Fibroblast of skin of left biceps (primary cell): ENCODE measurements at places on chromosomes 16 and 17.

- DNase-seq: no peak
Observed at GRCh38 chr17:48173191-48173984, 65.8 kb downstream of the SNX11 start.

DNA sequence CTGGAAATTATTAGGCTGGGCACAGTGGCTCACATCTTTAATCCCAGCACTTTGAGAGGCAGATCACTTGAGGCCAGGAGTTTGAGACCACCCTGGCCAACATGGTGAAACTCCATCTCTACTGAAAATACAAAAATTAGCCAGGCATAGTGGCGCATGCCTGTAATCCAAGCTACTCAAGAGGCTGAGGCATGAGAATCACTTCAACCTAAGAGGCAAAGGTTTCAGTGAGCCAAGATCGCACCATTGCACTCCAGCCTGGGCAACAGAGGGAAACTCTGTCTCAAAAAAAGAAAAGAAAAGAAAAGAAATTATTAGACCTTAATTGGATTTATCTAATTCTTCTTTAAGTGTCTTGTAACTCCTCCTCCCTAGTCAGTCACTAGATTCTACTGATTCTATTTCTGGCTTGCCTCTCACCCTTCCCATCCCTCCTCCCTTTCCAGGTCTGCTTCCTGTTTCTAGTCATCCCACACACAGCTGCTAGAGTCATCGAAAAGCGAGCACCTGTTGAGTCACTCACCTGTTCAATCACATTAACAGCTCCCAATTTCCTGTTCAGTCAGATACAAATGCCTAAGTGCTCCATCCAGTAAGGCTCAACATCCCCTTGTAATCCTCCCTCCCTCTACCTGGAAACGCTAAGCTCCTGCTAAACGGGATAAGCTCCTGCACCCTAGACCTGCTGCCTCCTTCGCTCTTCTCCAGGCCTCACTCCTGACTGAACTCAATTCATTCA lies 34.6 kb downstream of the ERN1 start:
- no peak for DNase-seq

DNA sequence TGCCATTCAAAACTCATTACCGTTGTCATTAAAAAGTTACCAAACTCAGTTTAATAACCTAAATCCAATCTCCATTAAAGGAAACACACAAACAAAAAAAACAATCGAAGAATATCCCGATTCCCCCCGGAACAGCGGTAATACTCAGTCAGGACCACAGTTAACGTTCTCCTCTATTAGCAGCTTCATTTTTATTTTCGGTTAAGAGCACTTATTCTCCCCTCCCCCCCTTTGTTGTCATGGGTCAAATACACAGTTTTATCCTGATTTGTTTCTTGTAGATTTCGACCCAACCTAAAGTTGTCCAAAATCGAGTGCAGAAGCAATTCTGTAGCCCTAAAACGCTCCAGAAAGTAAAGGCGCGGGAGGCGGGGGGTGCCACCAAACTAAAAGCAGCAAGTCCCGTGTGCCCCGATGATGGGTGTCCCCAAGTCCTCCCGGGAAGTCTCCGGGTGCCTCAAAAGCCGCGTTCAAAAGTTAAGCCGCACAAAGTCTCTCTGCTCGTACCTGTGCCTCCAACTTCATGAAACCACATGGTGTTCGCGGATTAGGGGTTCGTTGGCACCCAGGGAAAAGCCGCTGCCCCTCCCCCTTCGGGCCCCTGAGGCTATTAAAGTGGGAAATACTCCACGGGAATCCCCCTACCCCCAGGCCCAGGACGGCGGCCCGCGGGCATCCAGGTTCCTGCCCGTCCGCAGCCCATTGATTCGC lies 996 bp downstream of the SUMO2 start:
- DNase-seq: no peak

DNA sequence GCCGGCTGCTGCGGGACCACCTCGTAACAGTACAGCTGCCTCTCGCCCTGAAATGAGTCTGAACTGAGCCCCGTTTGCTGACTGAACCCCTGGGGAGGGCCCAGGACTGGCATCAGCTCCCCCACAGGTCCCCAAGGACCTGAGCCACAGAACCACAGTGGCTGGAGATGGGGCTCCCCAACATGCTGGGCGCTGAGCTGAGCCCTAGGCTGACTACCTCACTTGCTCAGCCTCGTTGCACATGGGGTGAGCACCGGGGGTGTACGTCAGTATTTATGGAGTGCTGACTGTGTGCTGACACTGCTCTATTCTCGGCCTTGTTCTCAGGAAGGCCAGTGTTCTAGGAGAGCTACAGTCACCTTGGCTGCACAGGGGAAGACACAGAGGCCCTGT lies 6.6 kb upstream of the VASN start:
- DNase-seq: no peak

DNA sequence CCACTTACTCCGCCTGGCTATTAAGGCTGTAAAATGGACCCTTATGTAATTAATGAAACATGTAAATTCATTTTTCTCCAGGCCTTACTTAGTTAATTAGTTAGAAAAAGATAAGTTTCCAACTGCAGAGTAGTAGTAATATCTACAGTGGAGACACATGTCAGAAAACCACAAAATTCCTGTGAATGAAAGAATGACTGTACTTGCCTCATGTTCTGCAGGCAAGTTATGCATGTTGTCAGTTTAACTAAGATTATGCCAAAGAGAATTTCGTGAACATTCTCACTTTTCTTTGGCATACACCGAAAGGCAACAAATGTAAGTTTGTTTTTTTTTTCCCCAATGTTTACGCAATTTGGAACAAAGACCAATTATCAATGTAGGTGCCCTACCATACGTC lies 16.8 kb upstream of the CCL1 start:
- no peak for DNase-seq

- DNase-seq: no peak
Observed at GRCh38 chr17:76250141-76250540, 9.8 kb upstream of the RNF157 start.

DNA sequence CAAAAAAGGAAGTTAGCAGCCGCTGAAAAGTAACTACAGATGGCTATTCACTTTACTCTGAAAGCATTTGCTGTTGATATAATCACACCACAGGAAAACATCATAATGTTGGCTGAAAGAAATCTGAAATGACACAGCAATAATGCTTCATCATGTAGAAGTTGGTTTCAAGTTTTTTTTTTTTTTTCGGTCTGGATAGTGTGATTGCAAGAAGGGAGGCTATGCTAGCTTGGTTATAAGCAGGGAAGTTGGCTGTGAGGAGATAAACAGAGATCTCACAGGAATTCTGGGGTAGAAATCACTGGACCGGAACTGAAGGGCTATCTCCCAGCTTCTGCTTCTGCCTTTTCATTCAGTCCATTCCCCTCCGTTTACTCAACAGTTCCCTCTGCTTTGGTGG lies 57.9 kb downstream of the MYO1D start:
- DNase-seq: no peak

DNA sequence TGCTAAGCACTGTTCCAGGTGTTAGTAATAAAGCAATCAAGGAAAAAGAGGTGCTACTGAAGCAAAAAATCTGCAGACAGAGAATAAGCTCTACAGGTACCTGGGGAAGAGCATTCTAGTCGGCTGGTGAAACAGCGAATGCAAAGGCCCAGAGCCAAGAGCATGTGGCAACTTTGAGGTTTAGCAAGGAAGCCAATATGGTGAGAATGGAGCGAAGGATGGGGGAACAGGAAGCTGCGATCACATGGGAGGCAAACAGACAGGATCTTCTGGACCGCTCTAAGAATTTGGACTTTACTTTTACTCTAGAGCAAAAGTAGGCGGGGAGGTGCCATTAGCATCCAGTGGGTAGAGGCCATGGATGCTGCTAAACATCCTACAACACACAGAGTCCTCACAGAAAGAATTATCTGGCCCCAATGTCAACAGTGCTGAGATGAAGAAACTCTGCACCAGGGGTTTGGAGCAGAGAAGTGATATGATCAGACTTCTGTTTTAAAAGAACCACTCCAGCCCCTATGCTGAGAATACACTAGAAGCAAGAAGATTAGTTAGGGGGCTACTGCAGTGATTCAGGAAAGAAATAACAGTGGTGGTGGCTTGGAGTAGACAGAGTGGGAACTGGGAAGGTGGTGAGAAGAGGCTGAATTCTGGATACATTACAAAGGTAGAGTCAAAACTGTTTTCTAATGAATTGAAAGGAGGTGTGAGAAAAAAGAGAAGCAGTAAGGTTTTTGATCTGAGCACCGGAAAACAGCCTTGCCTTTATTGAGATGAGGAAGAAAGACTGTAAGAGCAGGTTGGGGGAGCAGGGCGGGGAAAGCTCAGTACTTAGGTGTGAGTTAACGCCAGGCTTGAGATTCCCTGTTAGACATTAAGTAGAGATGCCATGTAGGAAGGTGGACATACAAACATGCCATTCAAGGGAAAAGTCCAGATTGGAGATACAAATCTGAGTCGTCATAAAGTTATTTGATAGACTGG lies 11.0 kb downstream of the EFTUD2 start:
- DNase-seq: no peak

GRCh38 chr16:27290562-27290961 lies 22.0 kb upstream of the NSMCE1 start:
- DNase-seq: no peak

- no peak for DNase-seq
Observed at GRCh38 chr16:12434567-12434966, 369.1 kb downstream of the CPPED1 start.

GRCh38 chr16:69644790-69645189 lies 79.0 kb downstream of the NFAT5 start:
- no peak for DNase-seq

GRCh38 chr16:23016368-23016767 lies 132.9 kb downstream of the USP31 start:
- no peak for DNase-seq

DNA sequence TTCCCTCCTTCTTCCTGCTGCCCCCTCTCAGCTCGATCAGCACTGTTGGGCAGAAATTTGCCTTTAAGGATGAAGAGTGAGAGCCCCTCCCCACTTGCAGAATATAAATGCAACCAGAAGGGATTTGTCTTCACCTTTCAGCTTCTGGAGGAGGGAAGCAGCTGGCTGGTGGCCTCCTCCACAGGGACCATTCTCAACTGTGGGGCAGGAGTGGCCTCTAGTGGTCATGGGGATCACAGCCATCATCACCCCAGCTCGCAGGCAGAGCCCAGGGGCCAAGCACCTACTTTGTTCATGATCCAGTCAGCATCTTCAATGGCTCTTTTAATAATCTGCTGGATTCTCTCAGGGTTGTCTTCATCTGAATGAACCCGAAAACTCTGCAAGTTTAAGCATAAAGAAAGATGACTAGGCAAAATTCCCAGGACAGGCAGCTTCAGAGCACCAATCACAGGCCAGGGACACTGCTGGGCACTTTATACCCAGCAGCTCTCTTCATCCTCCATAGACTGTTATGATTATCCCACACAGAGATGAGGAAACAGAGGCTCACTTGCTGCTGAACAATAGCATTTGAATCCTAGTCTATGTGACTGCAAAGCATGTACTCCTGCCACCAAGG lies 13.1 kb downstream of the LYRM9 start:
- no peak for DNase-seq

- DNase-seq: no peak
Observed at GRCh38 chr16:68423771-68424170, 24.5 kb downstream of the SMPD3 start.

- no peak for DNase-seq
Observed at GRCh38 chr17:38582069-38582468, 23.7 kb downstream of the SRCIN1 start.

DNA sequence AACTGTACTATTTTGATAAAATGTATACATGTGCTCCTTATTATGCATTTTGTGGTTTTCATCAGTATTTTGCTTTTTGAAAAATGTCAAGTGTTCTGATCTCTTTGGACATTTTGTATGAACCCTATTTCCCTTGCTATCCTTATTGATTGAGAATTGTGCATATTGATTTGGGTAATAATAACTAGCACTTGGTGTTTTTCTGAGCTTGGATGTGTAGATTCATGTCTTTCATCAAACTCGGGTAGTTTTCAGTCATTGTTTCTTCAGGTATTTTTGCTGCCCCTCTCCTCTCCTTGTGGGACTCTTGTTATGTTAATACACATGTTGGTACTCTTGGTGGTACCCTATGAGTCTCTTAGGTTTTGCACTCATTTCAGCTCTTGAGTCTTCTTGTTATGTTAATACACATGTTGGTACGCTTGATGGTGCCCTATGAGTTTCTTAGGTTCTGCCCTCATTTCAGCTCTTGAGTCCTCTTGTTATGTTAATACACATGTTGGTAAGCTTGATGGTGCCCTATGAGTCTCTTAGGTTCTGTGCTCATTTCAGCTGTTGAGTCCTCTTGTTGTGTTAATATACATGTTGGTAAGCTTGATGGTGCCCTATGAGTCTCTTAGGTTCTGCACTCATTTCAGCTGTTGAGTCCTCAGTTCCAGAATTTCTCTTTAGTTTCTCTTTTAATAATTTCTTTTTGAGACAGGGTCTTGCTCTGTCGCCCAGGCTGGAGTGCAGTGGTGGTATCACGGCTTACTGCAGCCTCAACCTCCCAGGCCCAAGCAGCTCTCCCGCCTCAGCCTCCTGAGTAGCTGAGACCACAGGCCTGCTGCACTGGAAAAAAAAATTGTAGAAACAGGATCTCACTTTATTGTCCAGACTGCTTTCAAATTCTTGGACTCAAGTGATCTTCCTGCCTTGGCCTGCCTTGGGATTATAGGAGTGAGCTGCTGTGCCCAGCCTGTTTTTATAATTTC lies 19.3 kb downstream of the ZNF750 start:
- DNase-seq: no peak

- DNase-seq: no peak
Observed at GRCh38 chr17:67559381-67559966, 158.3 kb upstream of the NOL11 start.

DNA sequence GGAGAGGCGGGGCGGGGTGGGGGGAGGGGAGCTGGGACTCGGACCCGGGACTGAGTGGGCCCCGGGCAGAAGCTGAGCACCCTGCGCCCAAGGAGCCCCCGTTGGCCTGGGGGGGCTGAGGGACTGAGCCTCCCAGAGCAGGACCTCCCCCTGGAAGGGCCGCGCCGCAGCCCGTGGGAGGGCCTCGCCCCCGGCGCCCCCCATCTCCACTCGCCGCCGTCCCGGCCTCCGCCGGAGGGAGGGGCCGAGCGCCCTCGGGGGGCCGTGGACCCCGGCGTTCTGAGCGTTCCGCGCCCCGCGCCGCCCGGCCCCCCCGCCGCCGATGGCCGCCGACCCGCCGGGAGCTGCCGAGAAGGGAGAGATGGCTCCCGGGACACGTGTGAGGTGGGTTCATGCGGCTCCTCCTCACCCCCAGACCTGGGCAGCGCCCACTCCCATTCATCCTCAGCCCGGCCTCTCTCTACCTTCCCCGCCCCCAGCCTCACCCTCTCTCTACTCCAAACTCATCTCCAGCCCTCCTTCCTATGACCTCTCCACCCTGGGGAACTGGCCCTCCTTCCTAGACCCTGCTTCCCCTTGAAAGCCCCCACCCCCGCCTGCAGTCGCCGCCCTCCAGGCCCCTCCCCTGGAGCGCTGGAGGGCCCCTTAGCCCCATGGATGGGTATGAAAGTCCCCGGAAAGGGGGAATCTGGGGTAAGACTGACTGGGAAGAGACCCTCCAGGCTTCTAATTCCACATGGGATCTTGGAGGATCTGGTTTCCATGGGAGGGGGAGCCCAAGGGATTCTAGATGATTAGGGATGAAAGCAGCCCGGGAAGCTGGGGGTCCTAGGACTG lies 922 bp downstream of the FBXL19 start:
- no peak for DNase-seq
